Foreskin keratinocyte (primary cell): ENCODE measurements at places on chromosomes 3 and 15. TPM values are rescaled to one million over a fixed set of nuclear protein-coding genes. Genes with fewer than 3 reads are reported as not detected.

INSYN1 gene
- total RNA-seq: 0.24 and 0.35 TPM in 2 replicates

DBR1 gene
- 18.6 TPM in 2 replicates for total RNA-seq

AADAC gene
- not detected in 2 replicates for total RNA-seq

ATP13A5 gene
- not detected in 2 replicates for total RNA-seq
